Stimulated activated CD8-positive, alpha-beta memory T cell treated with anti-CD3 and anti-CD28 coated beads, Interleukin-12 subunit alpha, Interleukin-12 subunit beta, amount 100 ng/mL, for 1 hour (primary cell): ENCODE measurements at places on chromosomes 16 and 17.

DNA sequence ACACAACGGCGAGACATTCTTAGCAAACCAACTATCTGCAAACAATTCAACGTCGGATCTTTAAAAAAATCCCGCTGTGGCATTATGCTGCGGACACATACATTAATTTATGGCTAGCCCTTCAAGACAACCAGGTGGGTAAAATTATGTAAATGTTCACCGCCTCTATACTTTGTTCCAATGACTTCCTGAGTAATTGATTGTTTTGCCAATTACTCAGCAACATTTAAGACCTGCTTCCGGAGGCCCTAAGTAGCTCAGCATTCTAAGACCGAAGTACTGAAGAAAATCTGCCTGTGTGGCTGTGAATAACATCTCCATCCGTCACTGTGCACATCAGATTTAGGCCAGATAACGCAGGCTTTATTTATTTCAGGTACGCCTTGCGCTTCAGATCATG lies 23.3 kb downstream of the QPRT start:
- DNase-seq: no peak

DNA sequence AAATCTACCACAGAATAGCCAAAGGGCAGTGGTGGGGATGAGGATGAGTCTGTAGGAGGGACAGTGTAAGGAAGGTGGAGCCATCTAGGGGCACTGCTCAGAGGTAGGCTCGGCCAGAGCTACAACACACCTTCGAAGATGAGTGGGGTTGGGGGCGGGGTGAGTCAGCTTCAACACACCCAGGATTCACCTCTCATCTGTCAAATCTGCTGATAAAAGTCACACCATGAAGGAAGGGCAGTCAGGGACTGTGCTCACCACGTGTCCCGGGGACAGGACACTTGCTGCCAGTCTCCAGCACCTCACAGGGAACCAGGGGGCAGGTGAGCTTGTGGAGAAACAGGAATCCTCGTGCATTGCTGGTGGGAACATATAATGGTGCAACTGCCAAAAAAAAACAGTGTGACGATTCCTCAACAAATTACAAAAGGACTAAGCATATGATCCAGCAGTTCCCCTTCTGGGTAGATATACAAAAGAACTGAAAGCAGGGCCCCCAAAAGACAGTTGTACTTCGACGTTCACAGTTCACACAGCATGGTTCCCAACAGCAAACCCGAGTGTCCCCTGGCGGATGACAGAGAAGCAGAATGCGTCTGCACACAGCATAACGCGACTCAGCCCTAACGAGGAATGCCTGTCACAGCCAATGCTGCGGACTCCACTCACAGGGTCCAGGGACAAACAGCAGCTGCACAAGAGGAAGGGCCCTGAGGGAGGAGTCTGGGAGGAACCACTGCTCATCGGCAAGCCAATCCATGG lies 133.1 kb downstream of the ANKRD11 start:
- DNase-seq: no peak

DNA sequence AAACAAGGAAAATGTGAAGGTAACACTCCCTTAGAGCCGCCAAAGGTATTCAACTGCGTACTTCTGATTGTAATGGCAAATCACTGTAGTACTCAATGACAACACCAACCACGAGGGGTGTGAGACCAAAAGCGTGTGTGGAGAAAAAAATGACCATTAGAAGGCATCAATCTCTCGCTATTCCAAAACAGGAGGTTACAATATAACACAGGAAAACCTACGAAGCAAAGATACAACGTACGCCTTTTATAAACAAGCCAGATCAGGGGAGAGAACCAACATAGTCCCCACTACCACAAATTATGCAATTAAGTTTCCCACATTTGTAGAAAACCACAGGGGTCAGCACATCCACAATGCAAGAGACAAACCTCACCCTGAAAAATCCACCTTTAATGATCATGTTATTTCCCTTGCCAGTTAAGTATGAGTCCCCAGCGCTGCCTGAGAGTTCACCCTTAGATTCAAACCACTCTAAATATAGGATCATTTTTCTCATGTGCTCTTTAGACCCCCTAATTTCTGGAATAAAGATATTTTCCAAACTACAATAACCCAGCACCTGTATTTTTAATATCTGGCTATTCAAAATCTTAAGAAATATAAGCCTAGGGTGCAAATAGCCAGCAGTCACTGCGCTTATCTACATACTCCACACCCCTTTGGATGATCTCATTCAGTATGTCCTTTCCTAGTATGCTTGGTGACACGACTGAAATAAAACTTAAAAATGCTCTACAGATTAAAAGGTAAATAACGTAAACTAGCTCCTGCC lies 12.4 kb downstream of the TEX14 start:
- no peak for DNase-seq

- no peak for DNase-seq
These were observed 933.4 kb downstream of the KCNJ2 start for GRCh38 chr17:71102777-71103176.

- DNase-seq: no peak
These were observed 5.1 kb downstream of the CCL18 start for GRCh38 chr17:36069136-36069535.

GRCh38 chr17:40107522-40108174 lies 7.3 kb upstream of the NR1D1 start:
- DNase-seq: no peak

DNA sequence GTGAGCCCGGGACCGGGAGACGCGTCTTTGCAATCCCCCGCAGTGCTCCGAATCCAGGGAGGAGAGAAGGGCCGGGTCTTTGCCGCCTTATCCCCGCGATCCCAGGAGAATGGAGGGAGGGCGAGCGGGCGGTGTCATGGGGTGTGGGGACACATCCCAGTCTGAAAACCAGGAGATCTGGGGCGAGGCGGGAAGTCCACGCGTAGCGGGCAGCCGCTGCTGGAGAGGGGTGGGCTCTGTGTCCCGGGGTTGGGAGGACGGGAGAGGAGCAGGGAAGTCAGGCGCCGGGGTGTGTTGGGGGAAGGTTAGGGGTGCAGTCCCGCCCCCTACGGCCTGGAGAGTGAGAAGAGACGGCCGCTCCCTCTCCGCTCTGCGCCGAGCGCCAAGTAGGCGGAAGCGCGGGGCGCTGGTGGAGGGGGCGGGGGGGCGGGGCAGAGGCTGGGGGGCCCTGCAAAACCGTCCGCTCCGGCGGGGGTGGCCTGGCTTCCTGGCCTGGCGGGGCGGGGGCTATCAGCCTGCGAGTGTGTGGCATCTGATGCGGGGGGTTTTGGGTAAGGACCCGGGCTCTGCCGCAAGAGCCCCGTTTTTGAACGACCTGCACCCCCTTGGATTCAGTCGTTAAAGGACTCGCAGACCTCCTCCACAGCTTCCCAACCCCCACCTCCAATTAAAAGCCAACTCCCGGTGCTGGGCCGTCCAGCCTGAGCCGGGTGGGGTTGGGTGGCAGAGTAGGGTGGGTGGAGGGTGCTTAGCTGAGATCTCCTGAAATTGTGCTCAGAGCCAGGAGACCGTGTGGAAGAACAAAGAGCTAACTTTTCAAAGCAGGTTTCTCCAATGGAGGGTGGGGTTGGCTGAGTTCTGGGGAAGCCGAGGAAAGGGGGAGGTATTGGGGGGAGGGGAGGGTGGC lies 654 bp downstream of the LASP1 start:
- peak; percentile 54 for DNase-seq

DNA sequence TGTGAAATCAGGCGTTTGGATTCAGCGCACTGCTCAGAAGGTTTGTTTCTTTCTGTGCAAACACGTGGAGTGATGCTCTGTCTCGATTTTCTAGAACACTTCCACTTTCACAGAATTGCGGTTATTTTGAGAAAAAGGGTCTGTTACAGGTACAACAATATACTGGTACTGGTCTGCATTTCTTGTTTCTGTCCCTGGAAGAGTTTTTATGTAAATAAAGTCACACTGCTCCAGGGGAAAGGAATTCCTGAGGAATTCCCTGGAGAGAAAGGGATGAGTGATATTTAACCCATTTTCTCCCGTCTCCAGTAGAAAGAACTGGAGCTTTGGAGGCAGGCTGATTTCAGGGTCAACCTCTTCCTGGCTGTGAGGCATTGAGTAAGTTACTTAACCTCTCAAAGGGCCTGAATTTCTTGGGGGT lies 16.2 kb upstream of the RMI2 start:
- DNase-seq: no peak

GRCh38 chr16:86740906-86741799 lies 162.8 kb downstream of the FOXL1 start:
- no peak for DNase-seq

DNA sequence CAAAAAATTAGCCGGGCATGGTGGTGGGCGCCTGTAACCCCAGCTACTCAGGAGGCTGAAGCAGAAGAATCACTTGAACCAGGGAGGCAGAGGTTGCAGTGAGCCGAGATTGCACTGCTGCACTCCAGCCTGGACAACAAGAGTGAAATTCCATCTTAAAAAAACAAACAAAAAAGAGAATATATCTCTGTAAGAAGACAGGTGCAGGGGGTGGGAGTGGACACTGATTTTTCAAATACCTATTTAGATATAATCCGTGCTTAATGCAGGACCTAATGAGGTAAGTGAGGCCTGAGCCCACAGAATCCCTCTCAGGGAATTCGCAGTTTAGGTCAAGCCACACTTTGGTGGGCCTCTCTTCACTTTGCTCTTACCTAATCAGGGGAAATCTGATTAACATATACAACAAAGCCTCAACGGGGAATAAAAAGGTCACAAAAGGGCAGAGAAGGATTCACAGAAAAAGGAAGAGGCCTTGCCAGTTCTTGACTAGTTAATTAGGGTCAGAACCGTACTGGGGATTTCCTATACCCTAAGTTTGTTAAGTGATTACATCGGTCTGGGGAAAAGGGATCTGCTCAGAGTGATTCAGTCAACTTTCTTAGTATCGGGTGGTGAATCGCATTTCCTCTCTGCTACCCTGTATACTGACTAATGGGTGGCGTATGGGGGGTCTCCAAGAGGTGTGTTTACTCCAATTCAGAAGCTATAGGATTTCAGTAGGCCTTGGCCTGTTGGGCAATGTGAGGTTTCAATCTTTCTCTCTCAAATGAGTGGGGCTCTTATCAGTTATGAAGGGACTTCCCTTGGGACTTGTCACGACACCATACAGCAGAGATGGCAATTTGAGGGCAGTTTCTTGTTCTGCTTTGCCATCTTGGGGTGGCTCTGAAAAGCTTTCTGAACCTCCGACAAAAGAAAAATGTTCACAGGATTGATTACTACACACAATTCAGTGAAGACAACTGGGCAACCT lies 1.9 kb upstream of the NFAT5 start:
- DNase-seq: no peak

GRCh38 chr17:6753546-6753945 lies 2.3 kb upstream of the XAF1 start:
- no peak for DNase-seq

DNA sequence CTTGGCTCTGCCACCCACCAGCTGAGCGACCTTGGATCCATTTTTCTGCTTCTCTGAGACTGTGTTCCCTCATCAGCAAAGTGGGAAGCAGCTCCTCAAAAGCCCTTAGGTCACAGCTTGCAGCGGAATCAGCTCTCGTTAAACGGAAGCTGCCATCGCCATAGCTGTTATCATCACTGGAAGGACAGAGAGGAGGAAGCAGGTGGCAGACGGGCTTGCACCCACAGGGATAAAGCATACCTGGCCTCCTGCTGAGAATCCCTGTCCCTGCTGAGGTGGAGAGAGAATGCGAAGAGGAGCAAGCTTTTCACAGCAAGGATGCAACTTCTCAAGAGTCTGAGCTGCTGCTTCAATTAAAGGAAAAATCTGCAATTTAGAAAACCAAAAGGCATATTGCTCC lies 106.6 kb downstream of the CLEC16A start:
- DNase-seq: no peak

- DNase-seq: no peak
These were observed 15.3 kb upstream of the CACNA1H start for GRCh38 chr16:1137604-1138003.

- DNase-seq: no peak
These were observed 84.8 kb downstream of the GLG1 start for GRCh38 chr16:74522160-74522559.

DNA sequence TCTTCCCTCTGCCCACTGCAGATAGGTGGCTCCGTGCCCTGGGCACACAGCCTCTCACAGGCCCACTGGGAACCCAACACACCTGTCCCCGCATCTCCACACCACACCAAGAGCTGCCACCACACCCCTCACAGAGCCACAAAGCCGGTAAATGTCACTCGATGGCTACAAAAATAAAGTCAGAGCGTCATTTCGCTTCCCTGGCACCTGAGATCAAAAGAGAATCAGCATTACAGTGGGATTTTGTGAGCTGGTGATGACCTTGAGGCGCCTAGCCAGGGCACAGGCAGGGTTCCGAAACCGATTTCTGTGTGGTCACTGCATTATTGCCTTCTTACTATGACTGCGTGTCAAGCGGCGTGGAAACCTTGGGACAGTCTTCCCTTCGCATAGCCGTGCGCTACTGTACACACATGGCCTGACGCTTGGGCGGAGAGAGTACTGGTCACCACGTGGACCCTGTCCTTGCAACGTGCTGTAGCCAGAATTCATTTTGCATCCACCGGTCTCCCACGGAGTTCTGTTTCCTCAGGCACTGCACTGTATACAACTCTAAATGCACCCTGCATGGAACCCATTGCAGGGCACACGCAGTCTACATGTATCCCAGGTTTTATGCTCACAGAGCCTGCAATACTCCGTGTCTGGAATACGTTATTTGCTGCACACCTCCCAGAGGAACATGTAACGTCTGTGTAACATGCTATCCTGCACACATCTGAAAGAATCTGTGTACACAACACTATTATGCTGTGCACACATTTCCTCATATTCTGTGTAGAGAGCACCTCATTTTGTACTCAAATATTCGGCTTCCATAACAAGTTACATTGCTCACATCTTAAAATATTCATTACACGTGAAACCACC lies 5.8 kb upstream of the FOXF1 start:
- DNase-seq: no peak
